Esophagus squamous epithelium (tissue), 5 donors: ENCODE measurements at places on chromosomes 2 and 18.

- no peak for DNase-seq
Observed at GRCh38 chr2:6308986-6309385, 556.7 kb downstream of the CMPK2 start.

DNA sequence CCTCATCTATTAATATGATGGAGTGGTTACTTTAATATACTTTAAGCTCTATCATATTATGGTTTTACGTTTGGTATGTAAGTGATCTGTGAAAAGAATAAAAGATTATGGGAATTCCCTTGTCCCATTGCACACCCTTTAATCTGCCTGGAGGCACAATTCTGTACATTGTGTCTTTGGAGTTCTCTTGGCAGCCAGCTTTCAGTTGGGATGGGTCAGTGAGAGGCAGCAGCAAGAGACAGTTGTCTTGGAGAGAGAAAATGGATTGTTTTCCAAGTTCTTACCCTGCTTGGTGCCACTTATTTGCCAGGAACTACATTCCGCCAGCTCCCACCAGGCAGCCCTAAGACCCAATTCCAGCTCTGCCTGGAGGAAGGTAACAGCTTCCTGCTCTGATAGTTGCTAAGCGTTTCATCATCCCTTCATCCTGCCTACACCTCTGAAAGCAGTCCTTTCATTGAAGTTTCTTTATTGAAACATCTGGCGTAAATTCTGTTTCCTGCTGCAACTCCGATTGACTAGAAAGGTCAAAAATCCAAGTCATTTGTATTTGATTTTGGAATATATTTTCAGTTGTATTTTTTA, 365.2 kb downstream of the AKAIN1 start:
- no peak for DNase-seq

- DNase-seq = no peak
Observed at GRCh38 chr2:235779444-235779896, 285.6 kb downstream of the AGAP1 start.

DNA sequence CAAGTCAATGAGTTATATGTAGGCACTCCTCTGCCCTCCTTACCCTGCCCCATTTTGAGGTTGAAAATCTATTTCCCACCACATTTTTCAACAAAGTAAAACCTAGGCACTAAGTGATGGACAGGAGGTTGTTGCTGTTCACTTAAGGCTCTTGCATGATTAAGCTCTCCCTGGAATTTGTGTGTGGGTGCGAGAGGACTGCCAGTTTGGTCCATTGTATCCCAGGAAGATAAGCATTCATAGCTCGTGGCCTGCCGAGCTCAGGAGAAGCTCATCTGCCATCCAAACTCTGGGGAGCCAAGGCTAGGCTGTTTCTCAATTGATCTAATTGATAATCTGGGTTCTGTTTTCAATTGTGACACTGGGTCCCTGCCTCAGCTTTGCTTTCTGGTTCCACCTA, 4.7 kb upstream of the MAP4K4 start:
- no peak for DNase-seq

DNA sequence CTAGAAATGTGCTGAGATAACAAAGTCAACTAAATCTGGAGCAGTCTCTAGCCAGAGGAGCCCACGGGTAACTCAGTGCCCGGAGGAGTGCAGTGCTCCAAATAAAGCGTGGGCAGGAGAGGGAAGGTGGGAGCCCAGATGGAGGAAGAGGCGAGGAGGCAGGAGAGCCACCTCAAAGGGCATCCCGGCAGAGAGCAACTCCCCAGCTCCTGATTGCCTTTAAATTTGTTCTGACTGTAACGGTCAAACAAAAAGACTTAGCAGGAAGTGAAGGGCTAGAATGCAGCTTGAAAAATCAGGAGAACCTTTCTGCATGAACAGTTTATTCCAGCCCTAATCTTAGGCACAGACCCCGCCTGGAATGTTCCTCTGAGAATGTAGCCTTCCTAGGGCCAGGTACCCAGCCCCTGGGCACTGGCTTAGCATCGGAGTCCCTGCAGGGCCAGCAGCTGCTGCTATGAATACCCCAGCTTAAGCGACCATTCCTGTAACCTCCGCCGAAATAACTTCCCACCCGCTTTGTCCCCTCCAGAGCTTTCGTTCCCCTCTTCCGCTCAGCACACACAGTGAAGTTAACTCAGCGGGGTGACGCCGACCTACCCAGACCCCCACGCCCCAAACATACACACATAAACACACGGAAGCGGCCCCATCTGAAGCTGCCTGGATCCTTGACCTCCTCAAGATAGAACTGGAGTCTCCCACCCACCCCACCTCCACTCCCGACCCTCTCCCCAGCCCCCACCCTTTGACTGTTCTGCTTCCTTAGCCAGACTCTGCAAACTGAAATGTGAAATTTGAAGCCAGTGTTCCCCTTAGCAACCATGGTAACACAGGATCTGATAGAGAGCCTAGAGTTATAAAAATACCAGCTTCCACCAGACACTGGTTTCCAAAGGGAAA, 123.2 kb downstream of the SMAD7 start:
- DNase-seq = no peak

GRCh38 chr18:31325051-31325450, 7.1 kb downstream of the DSG1 start:
- DNase-seq = no peak

DNA sequence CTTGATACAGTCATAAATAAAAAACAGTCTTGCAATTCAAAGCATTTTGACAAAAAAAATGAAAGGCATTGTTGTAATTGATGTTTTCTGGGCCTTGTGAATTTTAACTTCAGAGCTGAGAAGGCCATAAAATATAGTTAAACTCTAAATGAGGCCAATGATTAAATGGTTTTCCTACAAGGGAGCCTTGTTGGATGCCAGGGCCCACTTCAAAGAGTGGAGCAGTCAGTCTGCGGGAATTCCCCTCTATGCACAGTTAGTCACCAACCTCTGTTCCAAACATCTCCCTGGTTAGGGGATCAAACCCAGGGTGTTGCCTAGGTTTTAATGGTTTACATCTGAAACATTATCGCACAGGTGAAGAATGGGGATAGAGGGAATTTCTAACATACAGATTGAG, 143.4 kb downstream of the NCKAP5 start:
- DNase-seq = no peak

DNA sequence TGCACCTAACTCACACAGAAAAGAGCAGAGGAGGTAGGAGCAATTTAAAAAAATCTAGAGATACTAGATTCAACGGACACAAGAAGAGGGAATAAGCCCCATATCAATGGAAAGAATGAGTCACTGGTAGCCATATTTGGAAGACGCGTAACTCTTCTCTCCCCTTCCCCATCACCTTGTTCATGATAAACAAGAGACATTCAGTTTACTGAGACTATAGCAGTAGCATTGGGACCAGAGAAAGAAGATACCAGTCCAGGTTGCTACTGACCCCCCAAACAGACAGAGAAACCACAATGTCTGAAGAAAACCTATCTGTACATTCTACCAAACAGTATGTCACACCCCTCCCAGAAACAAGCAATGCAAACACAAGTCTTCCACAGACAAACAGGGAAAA, 81.1 kb downstream of the SLC66A3 start:
- no peak for DNase-seq

- no peak for DNase-seq
Observed at GRCh38 chr2:235558572-235558971, 64.7 kb downstream of the AGAP1 start.

DNA sequence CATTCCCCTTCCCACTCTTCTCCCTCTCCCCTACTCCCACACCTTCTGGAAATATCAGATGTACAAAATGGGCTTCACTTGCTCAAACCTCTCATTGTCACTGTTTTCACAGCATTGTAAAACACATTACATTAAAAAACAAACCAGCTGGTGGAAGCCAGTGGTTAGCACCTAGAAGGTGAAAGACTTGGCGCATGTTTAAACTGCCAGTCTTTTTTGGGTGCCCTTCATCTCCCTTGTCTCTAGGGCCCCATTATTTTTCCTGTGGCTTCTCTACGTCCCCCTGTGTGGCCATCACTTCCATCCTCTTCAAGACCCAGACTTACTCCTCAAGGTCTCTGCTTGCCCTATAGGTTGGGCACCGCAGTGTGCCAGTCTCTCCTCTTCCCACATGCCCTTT, 34.9 kb downstream of the MGAT5 start:
- no peak for DNase-seq

DNA sequence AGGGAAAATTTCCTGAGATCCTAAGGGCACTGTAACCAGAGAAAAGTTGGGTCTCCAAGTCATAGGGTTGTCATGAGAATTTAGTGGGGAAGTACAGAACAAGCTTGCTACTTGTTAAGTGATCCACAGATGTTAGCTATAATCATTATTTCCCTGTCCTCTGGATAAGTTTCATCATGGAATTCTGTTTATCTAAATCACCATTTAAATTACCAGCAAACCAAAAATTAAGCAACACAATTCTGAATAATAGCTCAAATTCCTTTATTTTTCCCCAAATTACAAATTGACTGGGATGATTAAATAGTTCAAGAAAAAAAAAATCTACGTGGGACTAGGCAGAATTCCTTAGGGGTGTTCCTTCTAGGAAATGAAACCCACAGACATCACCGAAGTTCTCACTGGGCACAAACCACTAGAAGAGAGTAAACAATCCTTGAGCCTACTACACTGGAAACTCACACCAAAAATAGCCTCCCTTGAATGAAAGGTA, 159.5 kb downstream of the COL6A3 start:
- no peak for DNase-seq

GRCh38 chr2:46859482-46859881, 56.1 kb downstream of the MCFD2 start:
- no peak for DNase-seq

DNA sequence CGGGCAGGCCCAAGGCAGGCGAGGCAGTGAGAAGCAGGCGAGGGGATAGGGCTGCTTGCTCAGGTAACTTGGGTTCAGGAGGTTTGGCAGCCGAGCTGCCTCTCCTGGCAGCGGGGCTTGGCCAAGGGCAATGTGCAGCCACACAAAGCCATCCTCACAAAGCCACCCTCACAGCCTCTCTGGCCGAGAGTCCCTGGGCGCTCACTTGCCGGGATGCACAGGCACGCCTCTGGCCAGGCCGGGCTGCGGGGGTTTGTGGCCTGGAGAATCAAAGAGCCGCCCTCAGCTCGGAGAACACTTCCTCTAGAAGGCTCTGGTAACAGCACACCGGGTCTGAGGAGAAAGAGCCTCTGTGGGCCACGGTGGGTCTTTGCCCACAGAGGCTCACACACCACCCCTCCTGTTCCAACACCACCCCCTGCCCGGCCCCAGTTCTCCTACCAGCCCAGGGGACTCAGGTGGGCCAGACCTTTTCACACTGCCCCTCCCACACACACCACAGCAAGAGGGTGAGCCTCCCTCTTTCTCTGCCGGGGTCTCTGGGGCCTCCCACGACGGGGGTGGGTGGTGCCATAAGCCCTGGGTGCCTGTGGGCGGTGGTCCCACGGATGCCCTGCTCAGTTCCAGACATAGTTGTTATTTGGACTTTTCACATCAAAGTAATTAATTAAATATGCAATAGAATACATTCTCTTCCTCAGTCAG, 186.9 kb downstream of the ZFP36L2 start:
- no peak for DNase-seq

DNA sequence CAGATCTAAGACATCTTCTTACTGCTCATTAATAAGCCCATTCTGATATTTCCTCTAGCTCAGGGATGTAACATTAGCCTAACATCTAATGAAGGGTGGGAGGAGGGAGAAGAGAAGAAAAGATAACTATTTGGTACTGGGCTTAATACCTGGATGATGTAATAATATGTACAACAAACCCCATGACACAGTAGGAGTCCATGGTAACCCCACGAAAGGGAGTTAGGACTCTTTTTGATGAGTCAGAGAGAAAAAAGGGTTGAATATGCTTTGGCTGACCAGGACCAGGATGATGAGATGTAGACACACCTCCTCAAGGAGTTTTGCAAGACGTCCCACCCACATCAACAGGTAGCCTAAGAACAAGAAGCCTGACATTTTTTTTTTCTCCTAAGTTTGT, 34.4 kb upstream of the DLX2 start:
- DNase-seq = no peak

DNA sequence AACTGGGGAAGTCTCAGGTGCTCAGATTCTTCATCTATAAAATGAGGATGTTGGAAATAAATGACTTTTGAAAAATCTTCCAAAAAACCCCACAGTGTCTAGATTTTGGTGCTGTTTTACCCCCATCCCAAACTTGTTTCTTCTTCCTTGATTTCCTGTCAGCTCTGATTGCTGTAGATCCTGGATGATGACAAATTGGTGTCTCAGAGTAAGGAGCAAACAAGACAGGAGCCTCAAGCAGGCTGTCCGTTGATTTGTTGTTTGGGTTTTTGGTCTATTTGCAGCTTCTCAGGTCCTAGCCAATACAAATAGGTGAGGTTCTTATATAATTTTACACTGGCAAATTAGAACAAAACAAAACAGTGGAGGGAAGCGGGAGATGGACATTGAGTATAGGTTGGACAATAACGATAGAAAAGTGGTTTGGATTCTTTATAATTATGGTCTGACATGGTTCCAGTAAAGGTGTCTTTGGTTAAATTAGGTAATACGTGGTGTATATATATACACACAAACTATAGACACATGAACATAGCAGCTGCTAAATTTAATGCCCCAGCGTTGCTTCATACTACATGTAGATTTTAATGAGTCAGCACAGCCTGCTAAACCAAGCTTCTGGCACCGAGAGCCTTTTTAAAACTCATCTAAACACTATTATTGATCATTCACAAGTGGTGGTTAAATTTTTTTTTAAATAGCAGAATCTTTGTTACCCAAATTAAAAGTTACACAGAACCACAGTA, 142.5 kb downstream of the FMNL2 start:
- DNase-seq = no peak

DNA sequence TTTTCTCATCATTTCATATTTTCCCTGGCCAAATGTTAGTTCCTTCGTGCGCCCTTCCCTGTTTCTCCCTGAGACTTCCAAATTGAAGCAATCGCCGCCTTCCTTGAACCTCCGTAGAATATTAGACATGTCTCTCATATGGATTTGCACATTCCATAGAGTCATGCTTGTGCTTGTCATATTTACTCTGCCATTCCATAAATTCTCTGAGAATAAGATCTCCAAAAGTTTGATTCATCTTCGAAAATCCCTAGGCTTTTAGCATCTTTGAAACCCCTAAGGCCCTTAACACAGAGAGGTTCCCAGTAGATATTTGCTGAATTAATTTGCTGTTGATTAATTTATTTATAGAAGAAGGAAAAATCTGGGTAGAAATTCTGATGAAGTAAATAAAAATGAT, 202.2 kb upstream of the PIK3C3 start:
- no peak for DNase-seq

DNA sequence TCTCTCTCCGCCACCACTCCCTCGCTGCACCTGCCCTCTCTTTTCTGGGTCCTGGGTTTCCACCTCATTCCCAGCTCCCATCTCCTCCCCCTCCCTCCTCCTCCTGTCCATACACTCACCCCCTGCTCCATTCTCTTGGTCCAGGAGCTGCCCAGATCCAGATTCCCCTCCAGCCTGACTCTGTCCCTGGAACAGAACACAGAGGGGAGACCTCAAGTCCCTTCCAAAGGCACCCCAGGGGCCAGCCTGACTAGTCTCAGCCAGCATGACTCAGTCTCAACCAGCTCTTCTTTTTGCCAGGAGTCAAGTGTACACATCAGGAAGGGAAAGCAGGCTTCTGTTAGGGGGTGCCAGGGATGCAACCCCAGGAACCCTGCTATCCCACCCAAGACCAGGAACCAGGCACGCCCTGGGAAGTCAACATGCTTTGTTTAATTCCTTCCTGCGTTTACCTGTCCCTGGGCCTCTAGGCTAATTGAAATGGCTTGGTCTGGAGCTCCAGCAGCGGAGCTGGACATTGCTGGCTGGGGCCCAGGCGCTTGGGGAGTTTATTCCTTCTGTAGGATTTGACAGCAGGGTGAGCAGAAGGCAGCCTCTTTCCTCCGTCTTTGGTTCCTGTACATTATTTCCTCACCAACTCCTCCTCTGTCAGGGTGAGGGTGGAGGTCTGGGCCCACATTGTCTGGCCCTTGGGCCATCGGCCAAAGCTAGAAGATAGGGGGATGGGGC, 28.4 kb upstream of the SELENOI start:
- DNase-seq = no peak
